ENCODE measurements at places on chromosomes 7 and 10.
A peak's percentile ranks its signal among the peaks of the same experiment; 100 is the strongest.

DNA sequence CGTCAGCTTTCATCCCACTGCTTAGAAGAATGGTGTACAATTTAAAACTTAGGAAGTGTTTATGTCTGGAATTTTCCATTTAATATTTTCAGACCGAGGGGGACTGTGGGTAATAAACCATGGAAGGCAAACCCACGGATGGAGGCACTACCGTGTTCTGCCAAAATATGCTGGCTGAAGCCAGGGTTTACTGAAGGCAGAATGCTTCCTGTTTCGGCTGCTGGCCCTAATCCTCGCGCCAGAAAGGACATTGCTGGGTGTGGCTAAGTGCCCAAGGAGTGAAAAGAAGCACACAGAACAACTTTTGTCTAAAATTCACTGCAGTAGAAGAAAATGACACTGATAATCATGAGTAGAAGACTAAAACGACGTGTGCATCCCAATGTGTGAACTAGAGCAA is 32.3 kb downstream of the PITRM1 start:
- ATAC-seq = no peak

DNA sequence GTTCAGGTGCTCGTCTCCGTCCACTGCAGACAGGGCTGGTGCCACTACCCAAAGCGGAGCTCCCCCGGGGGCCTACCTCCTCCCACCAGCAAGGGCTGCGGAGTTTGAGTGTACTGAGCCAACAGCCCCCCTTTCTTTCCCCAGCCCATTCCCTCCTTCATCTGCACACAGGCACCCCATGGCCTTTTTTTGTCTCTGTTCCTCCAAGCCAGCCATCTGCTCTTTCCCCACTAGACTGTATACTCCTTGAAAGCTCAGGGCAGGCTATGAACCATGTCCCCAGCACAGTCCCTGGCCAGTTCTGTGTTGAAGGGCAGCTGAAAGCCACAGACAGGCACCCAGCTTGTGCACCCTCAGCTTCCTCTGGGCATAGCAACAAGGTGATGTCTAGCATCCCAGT is 99.4 kb downstream of the ZMIZ1 start:
- no peak for ATAC-seq

DNA sequence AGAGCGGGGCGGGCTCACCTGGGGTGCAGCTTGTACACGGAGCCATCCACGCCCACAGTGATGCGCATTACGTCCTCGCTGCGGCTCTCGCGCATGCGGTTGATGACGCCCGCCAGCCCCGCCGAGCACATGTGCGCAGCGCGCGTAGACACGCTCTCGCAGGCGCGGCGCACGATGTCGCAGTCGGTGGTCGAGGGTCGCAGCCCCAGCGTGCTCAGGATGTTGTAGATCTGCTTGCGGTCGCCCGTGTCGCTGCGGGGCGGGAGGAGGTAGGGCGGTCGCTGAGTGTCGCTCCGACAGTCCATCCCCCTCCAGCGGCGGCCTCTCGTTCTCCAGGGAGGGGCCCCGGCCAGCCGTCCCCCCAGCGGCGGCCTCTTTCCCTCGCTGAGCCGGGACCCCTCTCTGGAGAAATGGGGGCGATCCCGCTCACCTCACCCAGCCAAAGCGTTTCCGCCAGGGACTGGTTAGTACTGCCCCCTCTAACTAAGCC is 4.4 kb upstream of the MYL7 start:
- ATAC-seq = peak; percentile 7

GRCh38 chr10:13978533-13979115 is 352.1 kb downstream of the FRMD4A start:
- ATAC-seq = peak; percentile 93

DNA sequence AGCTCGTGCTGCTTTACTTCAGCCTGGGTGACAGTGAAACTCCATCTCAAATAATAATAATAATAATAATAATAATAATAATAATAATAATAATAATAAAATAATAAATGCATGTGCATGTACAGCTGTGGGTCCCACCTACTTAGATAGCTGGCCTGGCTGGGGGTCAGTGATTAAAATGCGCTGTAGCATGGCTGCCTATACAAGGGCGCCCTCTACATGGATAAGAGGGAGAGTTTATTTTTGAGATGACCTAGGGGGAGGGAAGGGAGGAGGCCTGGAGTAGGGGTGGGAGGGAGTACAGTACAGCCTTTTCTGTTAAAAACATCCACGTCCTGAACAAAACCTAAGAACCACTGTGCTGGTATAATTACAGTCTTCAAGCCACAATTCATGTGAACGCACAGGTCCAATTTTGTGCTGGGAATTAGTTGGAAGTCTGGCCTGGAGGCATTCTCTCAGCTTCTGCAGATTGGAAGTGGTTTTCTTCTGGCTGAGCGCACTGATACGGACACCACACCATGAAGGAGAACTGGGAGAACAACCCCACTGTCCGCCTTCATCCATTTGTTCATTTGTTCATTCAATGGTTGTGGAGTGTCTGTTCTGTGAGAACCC is 146.5 kb downstream of the TMEM178B start:
- peak; percentile 68 for ATAC-seq

DNA sequence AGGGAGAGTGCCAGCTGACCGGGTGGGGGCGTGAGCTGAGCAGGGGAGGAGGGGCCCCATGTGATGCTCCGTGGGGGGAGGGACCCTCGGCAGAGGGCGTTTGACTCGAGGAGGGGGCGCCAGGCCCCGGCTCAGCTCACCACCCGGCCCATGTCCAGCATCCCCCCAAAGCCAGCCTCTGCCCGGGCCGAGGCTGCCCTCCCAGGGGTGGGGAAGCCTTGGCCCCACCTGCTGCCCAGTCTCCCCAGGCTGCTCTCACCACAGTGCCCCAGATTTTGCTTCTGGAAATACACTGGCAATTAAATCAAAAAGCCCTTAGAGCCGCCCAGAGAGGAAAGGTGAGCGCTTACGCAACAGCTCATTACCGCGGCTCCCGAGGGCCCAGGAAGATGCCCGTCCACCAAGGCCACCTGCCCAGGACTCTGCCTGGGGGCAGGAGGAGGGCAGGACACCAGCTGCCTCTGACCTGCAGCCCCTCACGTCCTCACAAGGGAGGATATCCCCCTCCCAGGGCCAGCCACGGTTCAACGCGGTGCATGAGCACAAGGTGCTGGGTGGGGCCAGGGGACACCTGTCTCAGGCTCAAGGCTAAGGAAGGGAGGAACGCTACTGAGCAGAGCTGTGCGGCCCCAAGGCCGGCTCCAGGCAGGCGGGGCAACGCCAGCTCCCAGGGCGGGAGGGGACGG is 70.0 kb upstream of the INPP5A start:
- ATAC-seq = peak; percentile 8

- no peak for ATAC-seq
These were observed 32.1 kb upstream of the A1CF start for GRCh38 chr10:50917486-50917885.

GRCh38 chr7:66140924-66141323 is 26.3 kb downstream of the CRCP start:
- peak; percentile 43 for ATAC-seq

DNA sequence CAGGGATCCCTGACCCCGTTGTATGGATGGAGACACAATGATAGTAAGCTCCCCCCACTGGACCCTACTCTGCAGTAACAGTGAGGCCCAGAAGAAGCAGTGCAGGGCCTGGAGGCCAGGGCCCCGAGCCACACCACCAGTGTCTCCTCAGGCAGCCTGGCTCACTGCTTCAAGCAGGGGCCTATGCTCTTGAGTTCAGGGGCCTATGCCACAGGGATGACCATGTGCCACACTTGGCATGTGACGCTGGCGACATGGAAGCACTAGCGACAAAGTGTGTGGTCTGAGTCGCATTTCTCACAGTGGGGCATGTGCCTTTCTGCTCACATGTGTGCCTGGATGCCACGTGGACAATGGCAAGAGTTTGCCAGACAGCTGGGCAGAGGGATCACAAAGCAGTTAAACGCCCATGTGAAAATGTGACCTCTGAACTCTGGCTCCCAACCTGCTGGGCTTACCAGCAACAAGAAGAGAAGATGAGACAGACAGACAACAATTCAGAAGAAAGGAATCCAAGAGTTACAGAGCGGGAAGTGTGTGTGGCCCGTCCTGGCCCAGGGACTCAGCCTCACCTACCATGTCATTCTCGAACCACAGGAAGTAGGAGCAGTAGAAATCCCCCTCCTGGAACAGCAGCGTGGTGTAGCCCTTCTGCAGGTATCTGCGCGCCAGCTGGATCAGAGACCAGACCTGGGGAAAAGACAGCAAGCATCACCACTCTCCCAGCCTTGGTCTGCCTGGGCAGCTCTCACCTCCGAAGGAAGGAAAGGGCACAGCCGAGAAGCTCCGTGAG is 4.7 kb upstream of the PYROXD2 start:
- ATAC-seq = no peak

GRCh38 chr10:27805180-27805579 is 59.6 kb upstream of the MKX start:
- no peak for ATAC-seq

GRCh38 chr10:88954458-88955083 is 2.0 kb upstream of the ACTA2 start:
- no peak for ATAC-seq

DNA sequence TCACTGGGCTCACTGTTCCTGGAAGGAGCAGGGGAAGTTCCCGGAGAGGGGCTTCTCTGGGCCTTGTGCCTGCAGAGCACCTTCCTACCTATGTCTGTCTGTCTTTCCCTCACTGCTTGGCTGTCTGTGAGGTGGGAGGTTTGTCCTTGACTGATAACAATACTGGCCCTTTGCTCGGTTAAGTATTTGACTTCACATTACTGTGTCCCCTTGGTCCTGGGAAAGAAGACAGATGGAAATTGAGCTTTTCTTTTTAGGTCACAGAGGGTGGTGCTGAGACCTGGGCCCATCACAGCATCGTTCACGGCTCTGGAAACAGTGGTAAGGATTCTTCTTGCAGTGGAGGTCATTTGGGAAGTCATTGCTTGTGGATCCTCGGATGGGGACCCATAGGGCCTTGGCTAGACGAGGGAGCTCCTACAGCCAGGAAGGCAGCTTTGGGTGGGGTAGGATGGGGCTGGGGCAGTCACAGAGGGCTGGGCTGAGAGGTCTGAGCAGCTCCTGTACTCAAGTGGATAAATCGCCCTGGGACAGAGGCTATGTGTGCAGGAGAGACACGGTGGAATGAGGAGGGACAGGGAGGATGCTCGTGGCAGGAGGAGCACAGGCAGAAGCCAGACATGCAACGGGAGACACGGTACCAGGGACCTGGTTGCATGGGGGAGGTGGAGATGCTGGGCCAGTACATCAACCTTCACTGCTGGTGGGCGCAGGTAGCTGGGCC is 450.2 kb downstream of the PLXNA4 start:
- ATAC-seq = no peak

DNA sequence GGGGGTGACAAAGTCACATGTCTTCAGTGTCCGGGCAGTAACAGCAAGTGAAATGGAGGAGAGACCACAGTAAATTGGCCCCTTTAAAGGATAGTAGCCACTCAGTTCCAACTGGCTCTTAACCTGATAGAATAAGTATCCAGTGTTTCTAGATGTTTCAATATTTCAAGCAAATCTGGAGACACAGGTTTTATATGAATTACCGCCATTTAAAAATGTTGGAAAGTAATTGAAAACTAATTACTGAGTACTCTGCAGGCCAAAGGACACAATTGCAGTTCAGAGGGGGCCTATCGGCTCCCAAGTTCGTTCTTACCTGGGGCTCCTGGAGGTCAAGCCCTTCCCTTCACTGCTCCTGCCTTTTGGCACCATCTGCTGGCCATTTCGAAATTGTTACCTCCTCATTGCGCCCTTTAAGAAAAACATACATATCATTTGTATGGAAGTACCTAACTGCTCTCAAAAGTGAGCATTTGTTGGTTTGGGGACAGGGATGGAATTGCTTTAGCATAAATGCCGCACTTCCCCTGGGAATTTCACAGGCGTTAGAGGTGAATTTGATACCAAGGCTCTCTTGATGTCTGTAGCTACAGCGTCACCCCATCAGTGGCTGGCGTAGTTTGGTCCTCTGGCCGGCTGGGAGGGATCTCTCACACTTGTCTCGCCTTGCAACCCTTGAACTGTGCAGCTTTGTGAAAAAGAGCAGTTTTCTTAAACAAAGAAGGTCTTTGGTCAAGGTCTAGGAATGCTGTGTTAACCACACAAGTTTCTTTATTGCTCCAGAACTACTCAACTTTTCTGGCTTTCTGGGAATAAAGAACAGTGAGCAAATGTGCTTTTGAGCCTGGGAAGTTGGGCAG is 220.0 kb downstream of the ARHGAP21 start:
- peak; percentile 56 for ATAC-seq

DNA sequence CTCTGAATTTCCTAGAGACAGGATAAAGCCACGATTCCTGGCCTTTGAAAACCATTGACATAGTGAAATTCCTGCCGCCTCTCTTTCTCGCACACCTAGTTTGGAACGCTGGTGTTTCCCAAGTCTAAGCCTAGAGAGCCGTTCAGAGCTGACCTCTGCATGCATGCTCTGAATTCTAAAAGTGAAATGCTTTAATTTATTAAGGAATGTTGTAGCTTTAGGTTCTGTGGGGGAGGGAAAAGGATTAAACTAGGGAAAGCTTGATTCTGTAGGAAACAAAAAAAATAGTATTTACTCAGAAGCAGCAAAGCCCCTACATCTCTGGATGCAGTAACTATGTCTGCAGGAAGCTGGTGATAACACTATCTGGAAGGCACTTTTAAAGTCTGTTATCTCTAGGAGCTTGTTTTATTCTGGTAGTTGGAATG is 27.3 kb downstream of the PFKP start:
- no peak for ATAC-seq

GRCh38 chr7:119090851-119091250 is 866.3 kb downstream of the ANKRD7 start:
- no peak for ATAC-seq

- no peak for ATAC-seq
These were observed 6.4 kb downstream of the ANTXRL start for GRCh38 chr10:46293228-46293627.

Measured in motor neuron (in vitro differentiated cells).